ENCODE measurements at places on chromosomes 12 and 14. TPM values are rescaled to one million over a fixed set of nuclear protein-coding genes. Genes with fewer than 3 reads are reported as not detected.

Gene SCN8A
- total RNA-seq, result 134 TPM

Gene LRIG3
- total RNA-seq, result 19.1 TPM

Gene GPR135
- total RNA-seq, result 19.1 TPM

Gene AICDA
- not detected for total RNA-seq

Gene WIF1
- 2.2 TPM for total RNA-seq

Gene ZNF26
- 32.2 TPM for total RNA-seq

Gene UBE2N
- total RNA-seq, result 139 TPM

Gene WNT1
- not detected for total RNA-seq

Gene KCNA5
- 2.5 TPM for total RNA-seq

Gene CAPZA3
- not detected for total RNA-seq

Gene FGF23
- not detected for total RNA-seq

Gene MMP17
- 64.5 TPM for total RNA-seq

Gene FLVCR2
- total RNA-seq, result 4.4 TPM

Gene AQP5
- 0.63 TPM for total RNA-seq

Gene FRS2
- total RNA-seq, result 83.3 TPM

Gene PZP
- total RNA-seq, result not detected

Gene PLCZ1
- not detected for total RNA-seq

Gene IL22
- total RNA-seq, result not detected

Gene AKAP6
- total RNA-seq, result 256 TPM

Gene TBX3
- 1.9 TPM for total RNA-seq

Gene TTC6
- total RNA-seq, result 0.63 TPM

Gene TPPP2
- not detected for total RNA-seq

Gene ACOT6
- not detected for total RNA-seq

Gene DHRS1
- total RNA-seq, result 13.8 TPM

Gene ULK1
- 24.4 TPM for total RNA-seq

Gene EPS8
- total RNA-seq, result 207 TPM

Gene GPR162
- 57.0 TPM for total RNA-seq

Gene LETMD1
- 63.9 TPM for total RNA-seq

Gene KCNH5
- 30.4 TPM for total RNA-seq

Gene MGP
- total RNA-seq, result 1.6 TPM

Gene KRT77
- total RNA-seq, result not detected

Gene VRTN
- not detected for total RNA-seq

Gene CPNE6
- 27.2 TPM for total RNA-seq

Gene JDP2
- 2.5 TPM for total RNA-seq

Gene NFATC4
- total RNA-seq, result 4.4 TPM

Gene KRT86
- total RNA-seq, result not detected

Gene CLEC14A
- 4.1 TPM for total RNA-seq

Gene CCDC177
- total RNA-seq, result 8.8 TPM

Gene AMDHD1
- total RNA-seq, result 0.63 TPM

Gene CLEC4A
- total RNA-seq, result 3.8 TPM

Gene NAV3
- total RNA-seq, result 329 TPM

Gene CACNA2D4
- 0.31 TPM for total RNA-seq

Gene FGF6
- total RNA-seq, result not detected

Gene MYF6
- total RNA-seq, result not detected

Gene GSC
- not detected for total RNA-seq

Gene PPFIBP1
- 164 TPM for total RNA-seq

Gene LRCOL1
- total RNA-seq, result not detected

Gene SALL2
- 14.4 TPM for total RNA-seq

Gene CDH24
- 22.5 TPM for total RNA-seq

Gene CMKLR1
- 1.3 TPM for total RNA-seq

Gene FOXM1
- total RNA-seq, result 3.4 TPM

Gene ALX1
- total RNA-seq, result not detected

Gene LRRK2
- total RNA-seq, result 11.6 TPM

Gene VRK1
- 53.5 TPM for total RNA-seq

Gene CSRP2
- 280 TPM for total RNA-seq

Gene HOXC5
- not detected for total RNA-seq

Gene MDM1
- total RNA-seq, result 26.9 TPM
